Osteocyte (in vitro differentiated cells): ENCODE measurements at places on chromosomes 3 and 15. TPM values are rescaled to one million over a fixed set of nuclear protein-coding genes. Genes with fewer than 3 reads are reported as not detected.

DNA sequence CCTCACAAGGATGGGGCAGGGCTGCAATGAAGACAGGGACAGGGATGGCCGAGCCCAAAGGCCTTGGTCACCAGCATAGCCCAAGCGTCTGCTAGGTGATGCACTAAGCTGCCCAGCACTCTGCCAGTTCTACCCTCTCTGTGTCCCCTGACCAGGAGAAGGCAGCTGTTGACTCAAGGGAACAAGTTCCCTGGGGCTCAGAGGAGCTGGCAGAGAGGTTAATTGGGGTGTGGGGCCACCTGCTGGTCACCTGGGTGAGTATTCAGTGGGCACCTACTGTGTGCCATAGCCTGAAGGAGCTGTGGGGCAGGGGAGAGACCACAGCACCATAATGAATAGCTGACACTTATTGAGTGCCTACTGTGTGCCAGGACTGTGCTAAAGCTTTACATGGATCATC, 22.0 kb upstream of the DOCK3 start:
- no peak overlapping the region for H3K27ac ChIP-seq
- H3K36me3 ChIP-seq: no peaks in the 10 kb centered on the region
- H3K27me3 ChIP-seq: no peaks in the 10 kb centered on the region
- DNase-seq: no peak
- peaks cover 4% of the 10 kb centered on the region for H3K4me1 ChIP-seq

Gene TBCCD1
- total RNA-seq: 15.6 and 16.4 TPM in 2 replicates

DNA sequence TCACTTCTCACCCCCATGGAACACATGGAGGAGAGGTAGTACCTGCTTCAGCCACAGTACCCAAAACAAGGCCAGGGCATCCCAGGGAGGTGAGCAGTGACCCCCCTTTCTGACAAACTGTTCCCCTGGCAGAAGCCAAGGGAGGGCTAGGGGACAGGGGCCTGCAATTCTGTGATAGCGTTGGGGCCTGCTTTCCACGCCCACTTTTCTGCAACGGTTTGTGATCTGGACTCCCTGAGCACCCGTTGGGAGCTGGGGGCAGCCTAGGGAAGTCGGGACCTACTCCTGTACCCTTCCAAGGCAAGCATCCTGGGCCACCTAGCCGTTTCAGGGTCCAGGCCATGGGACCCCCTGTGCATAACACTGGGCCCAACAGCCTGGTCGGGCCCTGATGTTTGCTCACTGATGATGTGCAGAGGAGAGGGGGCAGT, 996 bp upstream of the DNAJA4 start:
- DNase-seq: no peak
- no peak overlapping the region for H3K27ac ChIP-seq
- no peaks in the 10 kb centered on the region for H3K27me3 ChIP-seq
- H3K4me1 ChIP-seq: no peaks in the 10 kb centered on the region

GRCh38 chr3:26718315-26718714, 95.7 kb downstream of the LRRC3B start:
- no peak overlapping the region for H3K4me3 ChIP-seq
- H3K27ac ChIP-seq: no peak overlapping the region
- no peak for DNase-seq
- H3K27me3 ChIP-seq: peaks cover 2% of the 10 kb centered on the region

DNA sequence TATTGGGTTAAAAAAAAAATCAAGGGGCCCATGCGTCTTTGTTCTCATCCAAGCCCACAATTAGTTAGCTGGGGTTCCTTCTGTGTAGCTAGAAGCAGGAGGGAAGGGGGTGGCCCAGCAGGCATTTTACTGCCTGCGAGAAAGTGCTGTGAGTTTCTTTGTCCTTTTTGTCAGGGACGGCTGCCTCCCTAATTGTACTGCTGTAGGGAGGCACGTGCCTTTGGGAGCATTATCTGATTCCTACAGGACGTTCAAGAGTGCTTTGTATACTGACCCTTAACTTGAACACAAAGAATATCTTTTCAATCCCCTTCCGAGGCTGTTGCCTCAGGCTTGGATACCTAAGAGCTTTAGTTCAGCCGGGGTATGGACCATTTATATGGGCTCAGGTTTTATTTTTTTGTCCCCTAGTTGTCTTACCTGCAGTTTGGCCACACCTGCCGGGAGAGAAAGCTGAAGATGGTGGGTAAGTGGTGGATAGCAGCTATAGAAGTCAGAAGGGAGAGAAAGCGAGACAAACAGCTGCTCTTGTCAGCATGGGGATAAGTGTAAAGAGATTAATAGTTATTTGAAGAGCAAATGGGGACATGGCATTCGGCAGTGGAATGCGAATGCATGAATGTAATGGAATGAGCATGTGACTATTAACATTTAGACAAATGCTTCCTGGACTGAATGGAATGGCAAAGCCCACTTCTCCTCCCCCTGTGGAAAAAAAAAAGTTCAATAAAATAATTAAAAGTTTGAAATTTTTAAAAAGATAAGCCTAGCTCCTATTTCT, 175.2 kb downstream of the TP63 start:
- no peak for DNase-seq
- H3K4me3 ChIP-seq: no peak overlapping the region
- H3K27ac ChIP-seq: peak overlapping the region; percentile 0
- peaks cover 8% of the 10 kb centered on the region for H3K4me1 ChIP-seq
- no peaks in the 10 kb centered on the region for H3K36me3 ChIP-seq

DNA sequence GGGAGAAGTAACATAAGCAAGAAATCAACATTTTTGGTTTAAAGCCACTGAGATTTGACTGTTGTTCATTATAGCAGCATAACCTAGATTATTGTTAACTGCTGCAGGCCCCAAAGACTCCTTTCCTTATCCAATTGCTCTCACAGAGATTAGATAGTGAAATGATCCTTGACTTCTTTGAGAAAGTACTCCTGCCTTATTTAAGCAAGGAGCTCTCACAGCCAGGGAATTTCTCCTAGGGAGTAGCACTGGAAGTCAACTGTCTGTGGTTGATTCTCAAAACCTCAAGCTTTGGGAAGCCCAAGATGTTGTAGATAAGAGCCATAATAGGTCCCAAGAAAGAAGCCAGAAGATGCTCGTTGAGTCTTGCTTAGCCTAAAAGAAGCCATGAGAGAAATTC, 151.8 kb upstream of the TSC22D2 start:
- H3K4me3 ChIP-seq: no peak overlapping the region
- H3K36me3 ChIP-seq: no peaks in the 10 kb centered on the region
- H3K4me1 ChIP-seq: peaks cover 65% of the 10 kb centered on the region
- DNase-seq: no peak

- DNase-seq: no peak
- no peak overlapping the region for H3K4me3 ChIP-seq
- peaks cover 30% of the 10 kb centered on the region for H3K4me1 ChIP-seq
- no peaks in the 10 kb centered on the region for H3K27me3 ChIP-seq
- no peaks in the 10 kb centered on the region for H3K36me3 ChIP-seq
Observed at GRCh38 chr3:195123281-195123691, 147.7 kb downstream of the XXYLT1 start.

GRCh38 chr3:126107957-126108675, 24.2 kb upstream of the SLC41A3 start:
- peaks cover 1% of the 10 kb centered on the region for H3K4me1 ChIP-seq
- DNase-seq: peak; percentile 65
- no peaks in the 10 kb centered on the region for H3K36me3 ChIP-seq
- no peaks in the 10 kb centered on the region for H3K27me3 ChIP-seq

DNA sequence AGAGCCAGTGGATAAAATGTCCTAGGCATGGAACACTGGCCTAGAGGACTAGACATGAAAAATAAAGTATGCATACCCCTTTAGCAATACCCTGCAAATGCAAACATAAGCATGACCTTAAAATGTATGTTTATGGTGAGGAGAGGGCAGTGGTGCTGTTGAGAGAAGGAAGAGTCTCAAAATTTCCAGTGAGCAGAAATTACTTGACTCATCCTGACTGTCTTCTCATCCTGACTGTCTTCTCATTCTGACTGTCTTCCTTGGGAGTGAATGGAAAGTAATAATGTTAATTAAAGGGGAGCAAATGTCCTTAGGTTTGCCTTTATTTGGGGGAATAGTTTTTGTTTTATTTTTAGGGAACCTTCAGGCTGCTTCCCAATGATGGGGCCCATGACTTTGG, 121.5 kb upstream of the GALNT15 start:
- no peak overlapping the region for H3K27ac ChIP-seq
- peaks cover 36% of the 10 kb centered on the region for H3K4me1 ChIP-seq
- DNase-seq: no peak
- H3K36me3 ChIP-seq: no peaks in the 10 kb centered on the region
- H3K4me3 ChIP-seq: no peak overlapping the region
- no peaks in the 10 kb centered on the region for H3K27me3 ChIP-seq

Gene DTX3L
- 33.7 and 37.4 TPM in 2 replicates for total RNA-seq

Gene SNTN
- total RNA-seq: not detected in 2 replicates

- H3K27ac ChIP-seq: no peak overlapping the region
- no peaks in the 10 kb centered on the region for H3K4me1 ChIP-seq
- H3K27me3 ChIP-seq: peaks cover 23% of the 10 kb centered on the region
- H3K4me3 ChIP-seq: no peak overlapping the region
Observed at GRCh38 chr15:60218256-60218655, 179.5 kb downstream of the ANXA2 start.

DNA sequence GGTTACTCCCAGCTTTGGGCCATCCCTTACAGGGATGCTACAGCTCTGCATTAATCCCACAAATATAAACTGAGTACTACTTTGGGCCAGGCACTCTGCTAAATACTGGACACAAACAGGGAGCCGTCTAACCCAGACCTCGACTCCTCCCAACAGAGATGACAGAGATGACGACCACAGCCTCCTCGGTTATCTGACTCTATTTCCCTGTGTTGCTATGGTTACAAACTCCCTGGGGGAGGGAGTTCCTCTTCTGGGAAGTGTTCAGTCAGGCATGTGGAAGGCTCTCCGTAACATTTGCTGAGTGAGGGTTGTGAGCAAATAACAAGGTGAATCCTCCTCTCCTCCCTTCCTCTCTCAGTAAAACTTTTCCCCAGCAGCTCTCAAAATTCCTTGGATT, 6.7 kb upstream of the CMTM7 start:
- H3K4me1 ChIP-seq: peaks cover 8% of the 10 kb centered on the region
- H3K27ac ChIP-seq: peak overlapping the region; percentile 62
- peaks cover 12% of the 10 kb centered on the region for H3K27me3 ChIP-seq

DNA sequence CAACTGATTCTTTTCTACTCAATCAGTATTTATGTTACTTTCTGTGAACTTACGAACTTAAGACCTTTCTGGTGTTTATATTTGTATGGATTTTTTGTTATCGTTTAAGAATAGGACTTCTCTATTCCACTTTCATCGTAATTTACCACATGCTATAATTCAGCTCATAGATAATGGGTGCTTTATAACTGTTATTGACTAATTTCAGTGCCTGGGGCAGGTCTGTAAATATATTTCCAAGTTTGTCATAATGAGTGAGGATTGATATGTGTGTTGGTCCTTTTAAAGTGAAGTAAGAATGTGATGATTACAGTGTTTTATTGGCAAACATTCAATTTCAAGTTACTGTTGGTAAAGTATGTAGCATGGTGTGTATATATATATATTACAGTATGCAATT, 1.8 kb upstream of the NAALADL2 start:
- H3K4me1 ChIP-seq: peaks cover 12% of the 10 kb centered on the region
- H3K27me3 ChIP-seq: no peaks in the 10 kb centered on the region
- no peaks in the 10 kb centered on the region for H3K36me3 ChIP-seq
- H3K27ac ChIP-seq: no peak overlapping the region
- H3K4me3 ChIP-seq: no peak overlapping the region

- H3K4me1 ChIP-seq: no peaks in the 10 kb centered on the region
- no peaks in the 10 kb centered on the region for H3K27me3 ChIP-seq
- peaks cover 22% of the 10 kb centered on the region for H3K36me3 ChIP-seq
- no peak for DNase-seq
- H3K4me3 ChIP-seq: no peak overlapping the region
Observed at GRCh38 chr15:65752151-65752700, 39.9 kb downstream of the DENND4A start.

DNA sequence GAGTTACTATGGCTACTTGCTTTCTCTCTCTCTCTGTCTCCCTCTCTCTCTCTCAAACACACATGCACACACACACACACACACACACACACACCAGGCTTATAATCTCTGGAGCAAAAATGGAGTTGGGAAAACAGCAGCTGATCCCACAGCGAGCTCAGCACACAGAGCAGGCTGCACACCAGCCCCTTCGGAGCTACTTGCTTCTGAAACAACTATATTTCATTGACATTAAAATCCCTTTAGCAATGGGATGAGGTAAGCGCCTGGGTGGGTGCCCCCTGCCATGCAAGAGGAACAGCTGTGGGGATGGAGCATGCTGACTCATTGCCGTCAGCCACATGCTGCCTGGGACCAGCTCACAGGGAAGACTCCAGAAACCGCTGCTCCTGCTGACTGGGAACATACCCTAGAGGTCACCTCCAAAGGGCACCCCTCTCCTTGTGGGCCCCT, 45.7 kb downstream of the B3GNT5 start:
- DNase-seq: peak; percentile 93
- peaks cover 11% of the 10 kb centered on the region for H3K36me3 ChIP-seq
- H3K4me1 ChIP-seq: peaks cover 56% of the 10 kb centered on the region
- no peaks in the 10 kb centered on the region for H3K27me3 ChIP-seq
- H3K4me3 ChIP-seq: peak overlapping the region; percentile 64

- H3K36me3 ChIP-seq: no peaks in the 10 kb centered on the region
- H3K4me3 ChIP-seq: no peak overlapping the region
- no peak overlapping the region for H3K27ac ChIP-seq
- H3K4me1 ChIP-seq: no peaks in the 10 kb centered on the region
Observed at GRCh38 chr15:88401251-88401995, 65.8 kb downstream of the MRPL46 start.

GRCh38 chr3:187319699-187320302, 28.3 kb upstream of the MASP1 start:
- no peak overlapping the region for H3K27ac ChIP-seq
- H3K4me1 ChIP-seq: peaks cover 14% of the 10 kb centered on the region
- H3K36me3 ChIP-seq: no peaks in the 10 kb centered on the region

DNA sequence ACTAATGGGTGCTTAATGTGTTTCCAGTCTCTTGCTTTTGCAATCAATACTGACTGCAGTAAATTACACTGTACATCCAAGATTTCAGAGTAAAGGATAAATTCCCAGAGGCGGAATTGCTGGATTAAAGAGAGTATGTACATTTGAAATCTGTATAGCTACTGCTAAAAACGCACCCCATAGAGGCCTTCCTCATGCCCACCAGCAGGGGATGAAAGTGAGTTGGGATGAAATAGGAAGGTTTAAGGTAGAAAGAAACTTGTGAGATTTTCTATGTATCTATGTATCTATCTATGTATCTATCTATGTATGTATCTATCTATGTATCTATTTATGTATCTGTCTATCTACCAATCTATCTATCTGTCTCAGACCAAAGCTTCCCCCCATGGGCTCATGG, 28.4 kb downstream of the TMEM44 start:
- no peak overlapping the region for H3K4me3 ChIP-seq
- peaks cover 14% of the 10 kb centered on the region for H3K36me3 ChIP-seq
- no peak for DNase-seq
- H3K4me1 ChIP-seq: no peaks in the 10 kb centered on the region
- no peaks in the 10 kb centered on the region for H3K27me3 ChIP-seq

Gene CNTN4
- total RNA-seq: 48.3 and 51.4 TPM in 2 replicates

GRCh38 chr15:61527836-61528580, 298.9 kb upstream of the RORA start:
- no peak overlapping the region for H3K4me3 ChIP-seq
- H3K4me1 ChIP-seq: no peaks in the 10 kb centered on the region
- H3K36me3 ChIP-seq: no peaks in the 10 kb centered on the region
- H3K27me3 ChIP-seq: no peaks in the 10 kb centered on the region
- DNase-seq: no peak
